Memory B cell (primary cell): ENCODE measurements at places on chromosomes 7 and 10.
A peak's percentile ranks its signal among the peaks of the same experiment; 100 is the strongest.

- DNase-seq = no peak
Measured at GRCh38 chr7:48173313-48173712, 2.1 kb downstream of the ABCA13 start.

- DNase-seq = no peak
Measured at GRCh38 chr10:121048749-121049148, 197.6 kb downstream of the WDR11 start.

DNA sequence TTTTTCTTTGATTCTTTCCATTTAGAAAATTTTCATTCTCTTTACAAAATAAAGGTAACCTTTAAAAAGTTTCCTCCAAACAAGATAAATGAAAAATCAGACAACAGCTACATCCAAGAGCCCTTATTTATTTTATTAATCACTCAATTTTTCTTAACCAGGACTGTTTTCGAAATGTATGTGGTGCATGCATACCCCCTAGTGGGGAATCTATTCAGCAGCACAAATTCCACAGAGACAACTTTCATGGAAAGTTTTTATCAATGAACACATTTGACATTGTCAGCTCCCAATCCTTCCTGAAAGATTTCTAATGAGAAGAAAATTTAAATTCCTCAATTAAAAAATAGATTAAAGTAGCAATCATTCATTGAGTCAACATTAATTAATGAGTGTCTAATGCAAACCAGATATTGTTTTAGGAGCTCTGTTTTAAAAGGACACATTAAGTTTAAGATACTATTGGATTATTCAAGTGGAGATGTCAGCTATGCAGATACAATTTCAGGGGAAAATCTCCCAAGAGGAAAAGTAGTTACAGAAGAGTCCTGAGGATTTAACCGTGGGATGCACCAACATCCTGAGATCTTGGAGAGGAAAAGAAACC lies 5.2 kb upstream of the HTR7 start:
- DNase-seq = no peak

GRCh38 chr7:158107806-158108205 lies 479.8 kb downstream of the PTPRN2 start:
- DNase-seq = no peak

DNA sequence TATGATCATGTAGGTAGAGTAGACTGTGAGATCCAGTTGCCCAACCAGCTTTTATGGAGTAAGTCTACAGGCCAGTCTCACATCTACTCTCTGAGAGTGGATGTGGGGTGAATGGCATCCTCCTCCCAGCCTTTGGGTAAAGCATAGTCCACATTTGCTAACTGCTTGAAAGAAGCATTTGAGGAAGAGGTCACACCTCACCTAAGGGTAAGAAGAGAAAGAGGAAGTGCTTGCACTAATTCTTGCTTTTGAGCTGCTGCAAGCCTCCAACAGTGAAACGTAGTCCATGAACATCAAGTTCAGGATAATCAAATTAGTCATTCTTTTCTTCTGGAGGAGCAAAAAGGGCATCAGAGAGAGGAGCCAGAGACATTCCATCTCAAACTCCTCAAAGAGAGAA lies 93.9 kb upstream of the AGR3 start:
- no peak for DNase-seq

GRCh38 chr7:9030976-9031375 lies 597.6 kb downstream of the NXPH1 start:
- no peak for DNase-seq

DNA sequence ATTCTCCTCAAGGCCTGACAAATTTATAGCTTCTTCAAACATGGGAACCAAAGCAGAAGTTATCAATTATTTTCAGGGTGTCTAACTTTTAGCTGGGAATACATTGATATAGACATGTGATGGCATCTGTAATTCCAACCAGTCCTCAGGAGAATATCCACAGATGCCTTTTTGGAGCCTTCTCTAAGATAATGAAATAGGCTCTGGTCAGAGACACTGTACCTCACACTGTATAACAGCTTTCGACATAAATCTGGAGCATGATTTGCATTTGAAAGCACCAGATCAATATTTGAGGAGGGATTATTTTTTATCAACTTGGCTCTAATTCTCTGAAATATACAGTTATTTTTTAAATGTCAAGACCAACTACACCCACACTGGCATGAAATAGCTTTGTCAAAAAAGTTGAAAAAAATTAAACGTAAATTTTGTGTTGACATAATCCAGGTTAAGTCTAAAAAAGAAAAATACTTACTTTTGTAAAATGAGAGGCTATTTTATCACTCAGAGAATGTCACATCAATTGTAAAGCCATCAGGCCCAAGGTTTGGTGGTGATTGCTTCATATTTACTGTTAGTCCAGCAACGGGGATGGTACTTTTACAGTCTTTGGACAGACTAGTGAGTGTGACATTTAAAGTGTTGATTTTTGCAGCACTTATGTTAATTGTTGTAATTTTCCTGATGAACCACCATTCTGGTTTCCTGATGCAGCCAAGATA lies 177.0 kb upstream of the SP8 start:
- DNase-seq = no peak

- no peak for DNase-seq
Measured at GRCh38 chr10:84493361-84493760, 165.0 kb downstream of the CCSER2 start.

GRCh38 chr7:118286131-118286530 lies 61.6 kb downstream of the ANKRD7 start:
- no peak for DNase-seq

DNA sequence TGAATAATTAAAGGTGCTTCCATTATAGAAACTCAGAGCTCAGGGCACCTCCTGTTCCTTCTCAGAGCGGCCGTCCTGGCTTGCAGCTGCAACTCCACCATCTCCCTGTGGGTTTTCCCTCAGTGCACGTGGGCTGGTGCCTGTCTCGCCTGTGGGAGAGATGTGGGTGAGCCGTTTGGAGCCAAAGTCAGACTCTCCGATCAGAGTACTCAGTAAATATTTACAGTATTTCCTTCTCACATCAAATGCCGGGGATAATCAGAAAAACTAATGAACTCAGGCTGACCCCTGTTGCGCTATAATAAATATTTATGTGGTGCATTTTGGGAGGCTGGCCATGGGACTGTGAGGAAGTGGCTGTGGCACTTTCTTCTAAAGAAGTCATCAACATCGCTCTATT lies 155.8 kb upstream of the HABP2 start:
- no peak for DNase-seq

- DNase-seq = no peak
Measured at GRCh38 chr10:90318659-90319058, 539.2 kb downstream of the HTR7 start.

DNA sequence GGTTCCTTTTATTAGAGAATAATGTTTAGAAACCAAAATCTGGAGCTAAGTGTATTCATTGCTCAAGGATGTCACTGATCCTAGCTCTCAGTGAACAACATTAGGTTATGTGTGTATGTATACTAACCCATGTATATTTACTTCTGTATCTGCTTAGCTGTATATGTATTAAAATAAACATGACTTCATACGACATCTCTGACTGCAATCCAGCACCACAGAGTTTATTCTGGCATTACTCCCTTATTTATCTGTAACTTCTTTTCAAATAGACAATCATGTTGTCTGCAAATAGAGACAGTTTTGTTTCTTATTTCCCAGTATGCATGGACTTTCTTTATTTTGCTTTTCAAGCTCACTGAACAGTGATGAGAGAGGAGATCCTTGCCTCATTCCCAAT lies 441.0 kb upstream of the NFE2L3 start:
- DNase-seq = no peak

DNA sequence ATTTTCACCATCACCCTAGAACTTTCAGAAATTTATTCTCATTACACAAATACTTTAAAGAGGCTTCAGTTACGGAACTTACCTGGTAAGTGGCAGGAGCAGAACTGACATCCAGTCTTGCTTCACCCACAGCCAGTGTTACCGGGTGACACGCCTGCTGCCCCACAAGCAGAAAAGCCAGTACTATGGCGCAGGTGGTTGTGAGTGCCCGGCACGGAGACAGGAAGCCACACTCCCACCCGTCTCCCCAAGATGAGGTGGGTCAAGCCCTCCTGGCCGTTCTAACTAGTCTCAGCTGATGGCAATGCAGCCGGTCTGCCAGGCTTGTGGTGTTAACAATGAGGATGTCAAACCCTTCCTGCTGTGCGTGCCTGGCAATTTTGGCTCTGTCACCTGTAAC lies 86.9 kb downstream of the PROSER2 start:
- no peak for DNase-seq

- peak; percentile 62 for DNase-seq
Measured at GRCh38 chr7:67371429-67372305, 375.0 kb downstream of the TYW1 start.

DNA sequence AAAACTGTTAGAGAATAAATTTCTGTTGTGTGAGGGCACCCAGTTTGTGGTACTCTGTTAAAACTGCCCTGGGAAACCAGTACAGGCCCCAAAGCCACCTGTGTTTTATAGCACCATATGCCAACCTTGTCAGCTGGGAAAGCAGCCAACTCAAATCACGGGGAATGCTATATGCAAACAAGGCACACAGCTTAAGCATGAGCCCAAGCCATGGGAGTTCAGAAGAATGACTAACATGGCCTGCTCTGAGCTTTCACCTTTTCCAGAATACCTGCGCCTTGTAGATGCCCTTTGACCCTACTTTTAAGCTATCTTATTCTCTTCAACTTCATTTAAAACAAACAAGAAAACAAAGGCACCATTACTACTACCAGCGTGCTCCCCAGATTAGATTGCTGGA lies 5.5 kb upstream of the SLC25A13 start:
- no peak for DNase-seq

DNA sequence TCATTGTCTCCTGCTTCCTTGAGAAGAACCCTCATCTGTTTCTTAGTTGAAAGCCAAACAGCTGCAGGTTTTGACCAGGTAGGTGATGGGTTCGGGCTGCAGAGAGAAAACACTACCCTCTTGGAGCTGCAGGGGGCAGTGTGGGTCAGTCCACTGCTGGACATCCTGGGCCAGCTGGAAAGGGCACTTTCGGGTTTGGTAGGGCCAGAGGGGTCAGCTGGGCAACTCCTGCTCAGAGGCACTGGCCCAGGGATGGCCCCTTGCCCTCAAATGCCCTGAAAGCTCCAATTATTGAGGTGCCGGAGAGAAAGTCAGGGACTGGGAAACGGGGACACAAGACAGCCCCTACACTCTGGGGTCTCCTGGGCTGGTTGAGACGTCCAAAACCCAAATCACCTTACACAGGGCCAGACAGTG lies 90.7 kb downstream of the MKI67 start:
- DNase-seq = peak; percentile 49
